Dorsolateral prefrontal cortex (tissue), 122 donors: ENCODE measurements at places on chromosomes 1 and 21. TPM values are rescaled to one million over a fixed set of nuclear protein-coding genes. Genes with fewer than 3 reads are reported as not detected.

The AVPR1B gene
- not detected for total RNA-seq

The TTC34 gene
- total RNA-seq = 1.5 TPM

The RRP15 gene
- total RNA-seq = 19.2 TPM

The CLDN17 gene
- not detected for total RNA-seq

The QSOX1 gene
- 47.8 TPM for total RNA-seq

The PTGFR gene
- total RNA-seq = 0.52 TPM

The MRPS15 gene
- 48.5 TPM for total RNA-seq

The CRYBG2 gene
- not detected for total RNA-seq

The TFF1 gene
- total RNA-seq = not detected

The OLFM3 gene
- 67.4 TPM for total RNA-seq

The SH2D1B gene
- total RNA-seq = 1.0 TPM

The ERRFI1 gene
- 30.0 TPM for total RNA-seq

The BCL2L15 gene
- 1.1 TPM for total RNA-seq

The GBP6 gene
- total RNA-seq = not detected

The KRTAP11-1 gene
- not detected for total RNA-seq

The S100A16 gene
- 24.1 TPM for total RNA-seq

The C1orf74 gene
- 2.7 TPM for total RNA-seq

The LYPD8 gene
- 12.9 TPM for total RNA-seq

The TRIM58 gene
- 4.6 TPM for total RNA-seq

The NBPF14 gene
- total RNA-seq = 33.7 TPM

The FGR gene
- 4.3 TPM for total RNA-seq

The CCDC181 gene
- 8.1 TPM for total RNA-seq

The ATP1A4 gene
- 0.61 TPM for total RNA-seq

The NTMT2 gene
- total RNA-seq = not detected

The NMNAT2 gene
- total RNA-seq = 187 TPM

The SDHB gene
- 71.0 TPM for total RNA-seq

The PRELP gene
- total RNA-seq = 23.6 TPM
